ENCODE measurements at places on chromosomes 5 and 9.

- DNase-seq: peak; percentile 21
These were observed 384.1 kb downstream of the DMRT2 start for GRCh38 chr9:1434052-1434767.

DNA sequence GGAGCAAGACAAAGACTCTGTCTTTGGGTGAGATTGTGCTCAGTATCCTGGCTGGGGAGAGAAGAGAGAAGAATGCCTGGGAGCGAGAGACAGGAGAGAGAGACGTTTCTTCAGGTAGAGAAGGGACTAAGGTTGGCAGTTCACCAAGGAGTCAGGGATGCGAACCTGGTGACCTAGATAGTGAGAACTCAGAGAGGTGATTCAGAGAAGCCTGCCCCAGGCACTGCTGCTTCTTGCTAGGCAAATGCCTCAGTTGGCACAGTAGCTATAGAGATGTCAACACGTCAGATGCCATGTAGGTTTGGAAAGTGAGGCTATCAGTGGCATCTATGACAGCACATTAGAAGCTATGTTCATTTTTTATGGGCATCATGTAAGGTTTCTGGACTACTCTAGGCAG is 231.6 kb upstream of the VLDLR start:
- DNase-seq: no peak

DNA sequence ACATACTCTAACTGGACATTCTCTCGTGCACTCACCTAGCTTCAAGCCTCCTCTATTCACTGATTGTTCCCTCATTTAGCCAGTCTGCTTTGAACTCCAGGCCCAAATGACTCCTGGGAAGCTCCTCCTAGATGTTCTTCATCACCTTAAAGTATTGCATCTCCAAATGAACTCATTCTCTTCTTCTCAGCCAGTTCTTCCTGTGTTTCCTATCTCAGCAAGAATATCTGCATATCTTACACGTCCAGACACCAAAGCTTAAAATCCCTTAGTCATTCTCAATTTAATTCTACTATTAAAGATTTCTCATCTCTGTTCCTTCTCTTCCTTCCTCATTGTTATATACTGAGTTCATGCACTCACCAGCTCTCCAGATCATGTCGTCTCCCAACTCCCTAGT is 118.6 kb upstream of the DAB2 start:
- DNase-seq: no peak

DNA sequence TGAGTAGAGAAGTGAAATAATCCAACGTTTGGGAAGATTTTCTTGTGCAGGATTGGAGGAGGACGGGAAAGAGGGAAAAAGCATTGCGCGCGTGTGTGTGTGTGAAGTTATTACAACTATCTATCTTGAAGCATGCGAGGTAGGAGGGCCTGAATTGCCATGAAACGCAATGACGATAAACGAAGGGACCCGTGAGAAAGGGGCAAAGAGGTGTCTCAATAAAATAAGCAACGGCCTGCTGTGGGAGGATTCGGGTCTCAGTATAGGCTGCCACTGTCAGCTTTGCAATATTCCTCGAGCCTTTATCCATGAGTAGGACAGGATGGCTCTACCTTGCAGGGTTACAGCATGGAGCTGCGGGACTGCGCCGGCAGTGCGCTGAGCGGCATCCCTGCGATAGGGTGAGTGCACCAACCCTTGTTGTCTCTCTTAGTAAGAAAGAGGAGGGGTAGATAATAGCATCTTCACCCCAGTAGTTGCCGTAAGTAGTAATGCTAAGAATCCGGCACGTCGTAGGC is 631 bp upstream of the RCL1 start:
- DNase-seq: peak; percentile 17

DNA sequence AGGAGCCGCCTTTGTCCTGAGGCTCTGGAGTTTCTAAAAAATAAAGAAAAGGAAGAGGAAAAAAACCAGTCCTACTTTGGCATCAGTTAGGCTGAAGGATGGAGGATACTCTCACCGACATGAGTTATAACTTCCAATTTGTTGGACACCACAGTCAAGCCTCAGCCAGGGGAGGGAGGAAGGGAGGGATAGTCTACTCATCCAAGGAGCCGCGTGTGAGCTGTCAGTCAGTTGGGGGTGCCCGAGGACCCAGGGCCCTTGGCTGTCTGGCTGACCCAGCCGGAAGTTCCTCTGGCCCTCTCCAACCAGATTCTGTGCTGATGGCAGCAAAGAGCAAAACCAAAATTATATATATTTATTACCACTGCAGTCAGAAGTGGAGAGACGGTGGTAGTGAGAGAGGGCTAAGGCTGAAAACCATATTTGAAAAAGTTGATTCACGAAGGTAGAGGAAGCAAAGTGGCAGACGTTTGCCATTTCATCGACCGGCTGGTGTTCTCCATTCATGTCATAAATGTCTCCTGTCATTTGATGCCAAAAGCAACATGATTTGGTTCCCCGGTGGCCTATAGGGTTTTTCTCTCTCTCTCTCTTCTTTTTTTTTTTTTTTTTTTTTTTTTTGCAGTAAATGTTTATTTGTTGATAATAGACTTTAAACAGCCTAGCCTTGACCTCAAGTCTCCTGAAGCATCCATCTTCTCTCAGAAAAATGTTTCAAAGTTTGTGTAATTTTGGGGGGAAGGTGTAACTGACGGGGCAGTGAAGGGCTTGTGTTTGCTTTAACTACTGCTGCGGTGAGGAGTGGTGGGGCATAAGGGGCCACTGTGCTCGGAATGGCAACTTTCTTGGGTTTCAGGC is 7.6 kb downstream of the LMX1B start:
- DNase-seq: no peak

DNA sequence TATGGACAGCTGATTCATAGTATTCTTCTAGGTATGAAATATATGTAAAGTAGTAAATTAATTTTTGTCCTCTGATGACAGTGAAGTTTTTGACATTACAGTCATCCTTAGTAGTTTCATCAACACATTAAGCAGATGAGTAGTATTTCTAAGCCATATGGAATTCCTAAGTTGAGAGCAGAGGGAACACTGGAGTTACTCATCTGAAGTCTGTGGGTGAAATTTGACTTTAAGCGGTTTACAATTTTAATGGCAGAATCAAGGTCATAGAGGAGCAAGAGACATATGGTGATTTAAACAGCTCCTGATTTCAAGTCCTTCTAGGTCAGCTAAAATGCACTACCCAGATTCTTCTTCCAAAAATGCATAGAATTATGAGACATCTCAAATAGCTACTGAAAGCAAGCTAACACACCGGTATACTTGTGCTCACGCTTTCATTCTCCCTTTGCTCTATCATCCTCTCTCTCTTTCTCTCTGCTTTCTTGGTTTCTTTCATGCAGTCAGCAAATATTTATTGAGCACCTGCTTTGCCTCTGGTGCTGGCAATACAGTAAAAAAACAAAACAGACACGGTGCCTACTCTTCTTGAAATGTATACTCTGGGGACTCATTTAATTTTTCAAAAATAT is 235.9 kb downstream of the FER start:
- no peak for DNase-seq

GRCh38 chr5:34991486-34992238 is 56.1 kb downstream of the AGXT2 start:
- DNase-seq: no peak

All from HEK293T (cell line).